ENCODE measurements at places on chromosomes 6 and 20. TPM values are rescaled to one million over a fixed set of nuclear protein-coding genes. Genes with fewer than 3 reads are reported as not detected.

TPX2 gene
- 139 TPM for total RNA-seq

AIF1 gene
- total RNA-seq: not detected

CRISP2 gene
- total RNA-seq: not detected

KCNB1 gene
- total RNA-seq: 7.0 TPM

NMBR gene
- not detected for total RNA-seq

ITPA gene
- total RNA-seq: 48.5 TPM

Data from MG63 (cell line).